Brain (organoid and tissue), 16 donors: ENCODE measurements at places on chromosomes 6 and 20. TPM values are rescaled to one million over a fixed set of nuclear protein-coding genes. Genes with fewer than 3 reads are reported as not detected.

DNA sequence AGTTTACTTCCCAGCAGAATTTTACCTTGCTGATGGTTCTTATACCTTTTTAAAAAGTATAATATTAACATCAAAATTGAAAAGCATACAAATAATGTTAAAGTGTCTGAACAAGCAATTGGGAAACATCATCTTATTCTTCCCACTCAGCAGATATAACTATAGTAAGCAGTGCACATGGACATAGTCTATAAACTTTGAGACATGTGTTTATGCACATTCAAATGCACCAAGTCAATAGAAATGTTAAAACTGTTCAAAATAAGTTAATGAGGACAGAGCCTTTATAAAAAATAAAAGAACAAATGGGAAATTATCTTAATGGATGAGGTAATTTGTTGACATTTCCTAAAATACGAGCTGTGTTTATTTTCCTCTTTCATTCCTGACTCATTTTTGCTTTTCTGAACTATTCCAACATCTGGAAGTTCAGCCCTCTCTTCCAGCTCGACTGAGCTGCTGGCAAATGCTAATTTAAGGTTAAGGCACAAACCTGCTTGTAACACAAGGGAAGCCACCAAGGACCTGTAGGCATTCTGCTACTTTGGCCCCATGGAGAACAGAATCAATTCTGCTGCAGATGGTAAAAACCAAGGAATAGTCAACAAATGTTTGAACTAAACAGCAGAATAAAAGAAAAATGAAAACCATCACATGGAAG is 110.3 kb upstream of the MAP3K4 start:
- DNase-seq = no peak

RSPO3 gene
- polyA plus RNA-seq = 0.15 TPM

DNA sequence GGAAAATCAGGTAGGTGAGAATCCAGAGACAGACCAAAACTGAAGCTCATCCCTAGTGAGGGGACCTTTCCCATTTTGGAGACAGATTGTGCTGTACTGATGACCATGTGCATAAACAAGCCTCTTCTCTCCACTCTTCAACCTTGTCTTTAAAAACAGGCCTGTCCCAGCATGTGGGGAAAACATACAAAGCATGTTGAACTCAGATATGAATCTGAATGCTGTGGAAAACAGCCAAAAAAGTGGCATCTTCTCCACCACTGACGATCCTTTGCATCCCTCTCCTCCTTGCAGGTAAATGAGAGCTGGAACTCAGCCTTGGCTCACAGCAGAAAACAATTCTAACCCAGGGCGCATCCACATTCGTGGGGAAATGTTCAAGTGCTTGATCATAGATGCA is 123.7 kb upstream of the FOXQ1 start:
- DNase-seq = no peak

SLC35F1 gene
- 16.3 TPM for polyA plus RNA-seq

DNA sequence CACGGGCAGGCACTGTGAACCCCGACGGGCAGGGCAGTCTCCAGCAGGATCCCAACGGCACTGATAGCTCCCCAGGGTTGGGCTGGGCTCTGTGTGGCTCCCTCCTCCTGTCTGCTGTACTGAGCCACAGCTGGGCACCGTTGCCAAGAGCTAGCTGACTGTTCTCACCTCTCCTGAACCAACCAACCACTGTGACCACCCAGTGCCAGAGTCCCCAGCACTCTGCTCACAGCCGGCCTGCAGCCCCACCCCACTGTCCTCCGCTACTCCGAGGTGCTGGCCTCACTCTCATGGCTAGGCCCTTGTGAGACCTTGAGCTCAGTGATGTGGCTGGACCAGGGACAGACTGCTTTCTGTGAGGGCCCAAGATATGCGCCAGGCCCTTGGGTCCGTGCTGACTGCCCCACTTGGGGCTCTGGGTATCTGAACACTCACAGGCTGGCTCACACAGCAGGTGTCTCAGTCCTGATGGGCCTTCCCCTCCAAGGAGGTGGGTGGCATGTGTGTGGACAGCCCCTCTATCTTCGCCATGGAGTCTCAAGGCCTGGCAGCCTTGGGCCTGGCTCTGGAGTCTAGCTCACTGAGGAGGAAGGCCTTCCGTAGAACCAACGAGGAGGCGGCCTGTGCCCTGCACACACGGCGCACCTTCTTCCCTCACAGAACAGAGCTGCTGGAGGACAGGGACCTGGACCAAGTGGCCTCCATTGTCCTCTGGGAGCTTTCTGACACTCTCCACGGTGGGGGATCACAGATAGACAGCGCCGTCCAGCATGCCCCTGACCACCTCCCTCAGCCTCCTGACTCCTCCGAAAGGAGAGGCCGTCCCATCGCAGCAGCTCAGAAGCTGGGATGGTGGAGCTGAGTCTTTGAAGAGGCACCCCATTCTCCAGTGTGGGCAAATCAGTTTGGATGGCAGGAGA is 53.5 kb downstream of the TCP11 start:
- no peak for DNase-seq
